ENCODE measurements at places on chromosomes 7 and 10.
A peak's percentile ranks its signal among the peaks of the same experiment; 100 is the strongest.

- no peak for DNase-seq
Measured at GRCh38 chr7:27553273-27553672, 109.4 kb downstream of the HIBADH start.

- DNase-seq: peak; percentile 59
Measured at GRCh38 chr10:70893227-70894006, 5.1 kb upstream of the PCBD1 start.

- DNase-seq: no peak
Measured at GRCh38 chr10:118827053-118827452, 72.3 kb upstream of the CACUL1 start.

- no peak for DNase-seq
Measured at GRCh38 chr7:30465046-30465810, 13.4 kb downstream of the NOD1 start.

DNA sequence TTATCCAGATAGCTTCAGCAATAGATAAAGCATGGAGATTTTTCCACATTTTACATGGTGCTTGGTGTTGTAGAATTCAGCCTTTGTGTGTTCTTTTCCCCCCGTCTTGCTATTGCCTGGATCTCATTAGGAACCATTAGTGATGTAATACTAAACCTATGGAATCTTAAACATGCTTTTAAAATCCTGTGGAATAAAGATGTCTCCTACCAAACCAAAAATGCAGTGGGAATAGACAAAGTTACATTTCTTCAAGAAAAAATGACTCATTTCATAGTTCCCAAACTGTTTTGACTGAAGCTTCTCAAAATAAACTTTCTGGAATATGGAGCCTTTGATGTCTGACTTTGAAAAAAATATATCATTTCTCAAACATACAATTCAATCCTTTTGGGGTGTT is 44.0 kb downstream of the CALD1 start:
- no peak for DNase-seq

DNA sequence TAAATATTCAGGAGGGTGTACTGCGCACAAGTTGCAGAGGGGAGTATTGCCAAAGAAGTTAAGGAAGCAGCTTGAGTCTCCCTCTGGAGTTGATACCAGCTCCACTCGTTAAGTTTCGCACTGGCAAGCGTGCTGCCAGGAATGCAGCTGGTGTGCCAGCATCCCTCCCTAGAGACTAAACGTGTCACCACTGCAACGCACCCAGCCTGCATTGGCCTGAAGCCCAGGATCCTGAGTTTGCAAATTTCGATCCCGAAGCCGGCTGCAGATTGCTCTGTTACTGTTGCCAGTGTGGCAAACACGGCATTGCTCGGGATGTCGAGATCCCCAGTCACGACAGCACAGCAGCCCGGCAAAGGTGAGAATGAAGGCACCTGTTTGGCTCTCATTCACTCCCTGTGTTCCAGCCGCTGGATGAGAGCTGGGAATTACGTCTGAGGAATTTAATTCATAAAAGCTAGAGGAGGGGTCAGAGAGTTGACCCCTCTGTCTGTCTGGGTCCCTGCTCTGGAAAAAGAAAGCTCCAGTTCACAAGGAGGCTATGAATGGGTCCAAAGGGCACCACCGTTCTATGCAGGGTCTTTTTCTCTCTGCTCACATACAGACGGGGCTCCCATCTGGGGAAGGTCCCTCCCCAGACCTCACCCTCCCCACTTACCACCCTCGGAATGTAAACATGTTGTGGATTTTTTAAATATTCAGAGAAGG is 61.0 kb downstream of the NRP1 start:
- DNase-seq: no peak

GRCh38 chr7:26441611-26442277 is 150.1 kb downstream of the SNX10 start:
- no peak for DNase-seq

DNA sequence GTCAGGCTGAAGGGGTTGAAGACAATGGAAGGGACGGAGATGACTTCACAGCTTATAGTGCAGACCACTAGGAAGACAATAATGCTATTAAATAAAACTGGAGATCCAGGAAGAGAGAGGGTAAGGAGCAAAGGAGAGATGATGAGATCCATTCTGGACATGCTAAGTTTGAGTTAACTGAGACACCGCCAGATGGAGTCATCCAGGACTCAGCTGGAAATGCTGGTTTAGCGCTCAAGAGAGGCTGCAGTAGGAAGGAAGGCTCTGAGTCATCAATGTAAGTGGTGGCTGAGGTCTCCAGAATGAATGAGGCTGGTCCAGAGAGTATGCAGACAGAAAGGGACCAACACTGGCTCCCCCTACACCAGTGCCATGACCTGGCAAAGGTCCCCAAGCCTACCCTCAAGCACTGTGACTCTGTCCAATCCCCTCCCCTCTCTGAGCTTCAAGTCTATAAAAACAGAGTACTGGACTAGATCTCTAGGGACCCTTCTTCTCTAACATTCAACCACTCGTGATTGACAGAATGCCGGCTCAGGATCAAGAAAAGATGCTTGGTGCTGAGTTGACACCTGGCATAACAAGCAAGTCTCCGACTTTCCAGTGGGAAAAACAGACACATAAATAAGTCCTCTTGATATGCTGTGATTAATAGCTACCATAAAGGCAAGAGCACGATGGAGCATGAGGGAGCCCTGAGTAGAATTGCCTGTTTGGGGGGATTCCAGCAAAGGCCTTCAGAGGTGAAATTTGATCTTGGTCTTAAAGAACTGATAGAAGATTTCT is 8.9 kb downstream of the GFRA1 start:
- DNase-seq: no peak

DNA sequence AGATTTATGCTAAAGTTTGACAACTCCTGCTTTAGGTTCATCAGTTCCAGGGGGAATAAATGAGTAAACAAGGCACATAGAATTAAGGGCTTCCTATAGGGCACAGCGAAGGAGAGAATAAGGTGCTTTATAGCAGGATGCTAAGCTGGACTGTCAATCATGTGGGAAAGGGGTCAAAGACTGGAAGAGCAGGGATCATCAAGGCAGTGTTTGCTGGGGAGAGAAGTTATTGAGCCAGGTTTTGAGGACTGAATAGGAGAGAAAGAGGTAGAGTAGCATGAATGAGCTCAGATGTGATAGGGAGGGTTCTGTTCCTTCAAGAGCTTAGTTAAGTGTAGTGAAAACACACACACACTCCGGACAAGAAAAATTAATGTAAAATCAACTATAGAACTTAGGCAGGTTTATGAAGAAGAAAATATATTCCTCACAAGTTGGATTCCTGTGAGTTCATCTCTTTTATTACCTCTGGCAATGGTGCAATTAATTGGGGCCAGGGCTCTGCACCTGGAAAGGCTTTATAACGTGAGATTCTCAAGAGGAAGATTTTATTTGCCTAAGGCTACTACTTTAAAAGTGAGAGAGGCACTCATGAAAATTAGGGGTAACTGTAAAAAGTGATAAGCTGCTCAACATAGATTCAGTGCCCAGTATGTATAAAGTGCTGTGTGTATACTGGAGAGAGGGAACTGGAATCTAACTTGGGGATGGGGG is 222.4 kb downstream of the AUTS2 start:
- no peak for DNase-seq

DNA sequence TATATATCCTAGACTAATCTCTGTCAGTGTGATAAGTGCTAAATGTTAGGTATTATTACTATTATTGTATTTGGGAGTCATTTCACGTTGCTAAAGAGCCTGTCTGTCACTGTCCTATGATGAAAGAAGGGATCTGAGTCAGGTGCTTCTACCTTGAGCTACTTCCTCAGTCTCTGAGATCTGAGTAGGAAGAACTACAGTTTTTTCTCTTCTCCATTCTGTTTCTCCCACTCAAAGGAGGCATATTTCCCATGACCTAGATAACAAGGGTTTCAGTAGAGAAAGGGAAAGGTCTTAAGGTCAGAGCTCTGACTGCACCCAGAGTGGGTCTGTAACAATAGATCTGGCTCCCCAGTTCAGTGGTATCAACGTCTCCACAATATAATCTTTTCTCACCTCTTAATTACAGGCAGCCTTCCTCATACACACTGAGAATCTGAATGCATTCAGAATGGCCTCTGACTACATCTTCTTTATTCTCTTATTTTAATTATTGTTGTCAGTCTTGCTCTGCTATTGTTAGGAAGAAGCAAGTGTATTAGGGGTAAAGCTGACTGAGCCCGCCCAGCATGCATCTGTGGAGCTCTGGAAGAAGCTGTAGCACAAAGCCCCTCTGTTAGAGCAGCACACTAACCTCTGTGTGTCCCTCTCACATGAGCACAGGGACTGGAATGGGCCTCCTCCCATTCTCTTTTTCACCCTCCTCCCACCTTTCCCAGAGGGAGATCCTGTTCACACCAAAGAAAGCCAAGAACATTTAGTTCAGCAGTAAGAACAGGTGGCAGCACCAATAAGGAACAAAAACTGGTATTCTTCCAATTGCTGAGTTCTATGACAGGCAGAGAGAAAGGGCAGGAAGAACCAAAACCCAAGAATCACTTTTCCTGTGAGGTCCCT is 38.1 kb downstream of the USP54 start:
- peak; percentile 6 for DNase-seq

DNA sequence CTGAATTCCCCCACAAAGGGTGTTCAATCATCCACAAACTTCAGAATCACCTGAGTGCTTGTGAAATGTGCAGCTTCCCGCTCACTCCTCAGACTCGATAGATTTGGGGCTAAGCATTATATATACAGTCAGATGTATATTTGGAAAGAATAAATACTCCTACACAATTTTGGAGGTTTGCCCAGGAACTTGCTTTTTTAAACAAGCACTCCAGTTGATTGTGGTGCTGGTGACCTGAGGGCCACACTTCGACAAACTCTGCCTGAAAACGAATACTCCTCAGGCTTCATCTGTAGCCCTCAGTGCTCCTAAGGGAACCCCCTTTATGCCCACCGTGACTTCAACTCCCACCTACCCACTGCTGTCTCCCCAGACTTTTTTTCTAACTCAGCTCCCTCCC is 211.6 kb downstream of the INHBA start:
- DNase-seq: no peak

DNA sequence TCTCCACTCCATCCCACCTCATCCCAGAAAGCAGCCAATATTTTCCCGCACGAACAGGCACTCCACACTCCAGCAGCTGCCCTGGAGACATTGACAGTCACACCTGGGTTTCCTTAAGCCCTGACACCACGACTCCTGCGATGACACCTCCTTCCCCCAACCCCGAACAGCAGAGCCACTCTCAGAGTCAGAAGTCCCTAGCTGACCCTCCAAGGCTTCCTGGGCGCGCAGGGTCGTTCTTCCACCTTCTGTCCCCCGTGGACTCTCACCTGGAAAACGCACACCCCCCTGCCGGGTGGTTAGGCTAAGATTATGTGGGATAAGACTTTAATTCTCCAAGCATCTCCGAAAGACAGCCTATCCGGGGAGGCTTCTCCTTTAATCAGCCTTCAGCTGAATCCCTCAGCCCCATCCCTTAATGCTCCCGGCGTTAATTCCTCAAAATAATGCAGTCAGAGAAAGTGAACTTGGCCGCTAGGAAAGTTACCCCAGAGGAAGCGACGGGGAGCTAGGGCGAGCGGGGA is 1.1 kb downstream of the DENND11 start:
- peak; percentile 36 for DNase-seq
